ENCODE measurements at places on chromosomes 2 and 18.

DNA sequence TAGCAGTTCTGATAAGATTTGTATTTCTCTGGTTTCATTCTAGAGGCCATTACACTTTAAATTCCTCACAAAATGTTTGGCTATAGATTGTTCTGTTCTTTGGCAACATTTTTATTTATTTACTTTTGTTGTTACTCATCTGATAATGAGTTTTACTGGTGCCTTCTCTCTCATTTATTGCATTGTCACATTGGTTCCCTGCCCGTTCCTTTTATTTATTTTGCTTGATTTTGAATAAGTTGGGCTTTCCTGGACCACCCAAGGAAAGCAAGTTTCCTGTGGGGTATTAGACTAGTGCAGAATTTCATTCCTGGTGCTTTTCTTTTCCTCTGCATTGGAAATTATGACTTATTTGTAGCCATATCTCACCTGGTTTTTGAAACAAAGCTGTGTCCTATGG, 232.0 kb downstream of the SOCS6 start:
- no peak for DNase-seq

DNA sequence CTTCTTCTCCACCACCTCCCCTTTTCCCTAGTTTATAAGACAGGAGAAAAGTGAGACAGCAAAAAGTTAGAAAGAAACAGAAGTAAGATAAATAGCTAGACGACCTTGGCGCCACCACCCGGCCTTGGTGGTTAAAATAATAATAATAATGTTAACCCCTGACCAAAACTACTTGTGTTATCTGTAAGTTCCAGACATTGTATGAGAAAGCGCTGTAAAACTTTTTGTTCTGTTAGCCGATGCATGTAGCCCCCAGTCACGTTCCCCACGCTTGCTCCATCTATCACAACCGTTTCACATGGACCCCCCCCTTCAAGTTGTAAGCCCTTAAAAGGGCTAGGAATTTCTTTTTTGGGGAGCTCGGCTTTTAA, 1.5 kb upstream of the BUB1 start:
- DNase-seq = peak; percentile 17

DNA sequence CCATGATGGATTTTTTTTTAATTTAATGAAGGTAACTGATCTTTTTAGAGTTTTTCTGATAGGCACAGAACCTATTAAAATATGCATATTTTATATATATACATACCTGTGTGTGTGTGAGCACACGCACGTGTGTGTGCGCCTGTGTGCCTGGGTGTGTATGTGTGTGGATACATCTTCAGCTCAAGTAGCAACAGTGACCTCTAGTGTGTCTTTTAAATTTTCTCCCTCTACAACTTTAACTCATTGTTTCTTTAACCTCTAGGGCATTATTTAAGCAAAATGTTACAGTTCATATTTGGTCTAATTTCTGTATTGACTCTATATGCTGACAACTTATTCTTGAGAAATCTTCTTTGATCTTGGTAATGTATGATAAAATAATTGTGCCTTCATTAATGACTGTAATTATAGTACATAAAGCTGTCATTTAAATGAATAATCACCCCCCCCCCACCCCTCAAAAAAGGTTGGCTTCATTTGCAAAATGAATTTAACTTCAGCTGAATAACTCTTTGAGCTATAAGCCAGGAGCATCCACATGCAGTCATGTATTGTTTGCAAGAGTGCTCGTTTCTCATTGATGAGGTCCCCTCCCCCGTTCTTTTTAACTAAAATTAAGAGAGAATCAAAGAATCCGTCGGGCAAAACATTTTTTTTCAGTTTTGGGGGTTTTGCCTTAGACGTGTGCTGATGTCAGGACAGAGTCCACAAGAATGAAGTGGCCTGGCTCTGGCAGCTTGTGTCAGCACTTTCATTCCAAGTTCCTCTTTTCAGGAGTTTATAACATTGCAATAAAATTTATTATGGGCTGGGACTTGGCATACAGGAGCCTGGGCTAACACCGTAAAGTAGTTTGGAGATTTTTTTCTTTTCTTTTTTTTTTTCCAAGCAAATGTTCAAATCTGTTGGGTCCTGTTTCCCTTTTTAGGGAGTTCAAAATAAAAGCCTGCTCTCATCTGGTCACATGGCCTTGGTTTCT, 80.0 kb downstream of the ETAA1 start:
- peak; percentile 55 for DNase-seq

DNA sequence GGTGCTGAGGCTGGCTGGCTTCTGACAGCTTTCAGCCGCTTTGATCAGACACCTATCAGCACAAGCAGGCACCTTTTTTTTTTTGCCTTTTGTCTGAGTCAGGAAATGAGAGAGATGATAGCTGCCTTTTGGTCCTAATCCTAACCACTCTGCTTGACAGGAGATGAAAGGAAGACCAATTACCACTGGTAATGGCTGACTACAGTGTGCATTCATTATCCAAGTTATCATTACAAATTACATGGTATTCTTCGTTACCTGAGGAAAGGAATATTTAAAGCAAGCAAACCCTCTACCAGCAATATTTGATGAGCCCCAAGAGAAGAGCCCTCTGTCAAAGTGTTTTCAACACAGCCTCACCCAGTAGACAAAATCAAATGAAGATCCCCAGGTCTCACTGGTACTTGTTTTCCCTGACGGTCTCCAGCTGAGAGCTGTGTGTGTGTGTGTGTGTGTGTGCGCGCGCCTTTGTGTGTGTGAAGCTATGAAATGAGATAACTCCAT, 925.7 kb downstream of the DCDC2C start:
- DNase-seq = no peak

- no peak for DNase-seq
These were observed 135.7 kb upstream of the NDUFV2 start for GRCh38 chr18:8966821-8967220.

- no peak for DNase-seq
These were observed 21.8 kb downstream of the TRIP12 start for GRCh38 chr2:229900012-229900411.

- no peak for DNase-seq
These were observed 2.1 kb upstream of the OTX1 start for GRCh38 chr2:63048367-63049171.

DNA sequence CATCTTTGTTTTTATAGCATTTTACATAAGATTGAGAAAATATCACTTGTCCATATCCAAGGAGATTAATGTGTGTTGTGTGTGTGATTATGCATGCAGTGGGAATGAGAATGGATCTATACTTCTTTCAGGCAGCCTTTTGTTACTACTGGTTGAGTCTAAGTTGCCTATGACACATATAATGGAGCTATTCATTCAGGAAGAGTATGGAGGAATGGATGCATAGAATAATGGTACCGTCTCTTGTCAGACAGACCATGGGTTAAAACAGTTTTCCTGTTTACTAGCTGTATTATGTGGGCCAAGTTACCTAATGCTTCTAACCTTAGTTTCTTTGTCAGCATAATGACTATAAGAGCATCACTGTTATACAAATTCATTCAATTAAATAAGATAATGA, 155.4 kb upstream of the KYNU start:
- no peak for DNase-seq

DNA sequence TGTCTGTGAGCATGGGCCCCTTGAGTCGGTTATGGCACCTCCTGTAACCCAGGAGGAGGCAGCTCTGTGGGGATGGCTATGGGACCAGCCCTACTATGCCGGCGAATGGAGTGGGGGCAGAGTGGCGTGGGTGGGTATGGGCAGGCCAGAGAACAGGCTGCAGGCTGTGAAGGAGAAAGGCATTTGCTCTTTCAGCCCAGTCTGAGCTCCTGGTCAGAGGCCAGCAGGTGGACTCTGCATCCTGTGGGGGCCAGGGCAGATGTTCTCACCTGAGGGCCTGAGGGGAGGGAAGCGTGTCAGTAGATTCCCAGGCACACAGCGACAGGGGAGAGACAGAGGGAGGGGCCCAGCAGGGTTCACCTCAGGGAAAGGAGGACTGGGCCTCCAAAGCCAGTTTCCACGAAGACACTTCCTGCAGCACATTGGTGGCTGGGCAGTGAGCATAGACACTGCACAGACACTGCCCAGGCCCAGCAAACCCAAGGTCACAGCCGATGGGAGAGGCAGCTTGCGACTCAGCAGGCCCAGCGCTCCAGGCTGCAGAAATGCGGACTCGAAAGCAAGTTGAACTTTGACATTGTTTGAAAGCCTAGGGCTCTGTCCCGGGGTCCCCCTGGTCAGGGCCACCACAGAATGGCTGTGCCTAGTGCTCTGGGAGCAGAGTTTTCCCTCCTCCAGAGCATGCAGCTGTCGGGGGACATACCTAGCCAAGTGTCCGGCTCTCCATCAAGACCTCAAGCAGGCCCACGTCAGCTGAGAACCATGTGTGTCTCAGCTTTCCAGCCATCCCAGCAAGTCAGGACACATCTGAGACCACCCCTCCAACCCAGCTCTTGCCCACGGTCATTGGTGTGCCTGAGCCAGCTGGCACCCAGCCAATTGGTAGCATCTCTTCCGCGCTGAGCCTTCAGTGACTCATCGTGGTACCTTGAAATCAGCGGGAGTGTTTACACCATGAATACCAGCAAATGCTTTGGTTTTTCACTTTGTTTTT, 53.8 kb downstream of the TGOLN2 start:
- peak; percentile 88 for DNase-seq

DNA sequence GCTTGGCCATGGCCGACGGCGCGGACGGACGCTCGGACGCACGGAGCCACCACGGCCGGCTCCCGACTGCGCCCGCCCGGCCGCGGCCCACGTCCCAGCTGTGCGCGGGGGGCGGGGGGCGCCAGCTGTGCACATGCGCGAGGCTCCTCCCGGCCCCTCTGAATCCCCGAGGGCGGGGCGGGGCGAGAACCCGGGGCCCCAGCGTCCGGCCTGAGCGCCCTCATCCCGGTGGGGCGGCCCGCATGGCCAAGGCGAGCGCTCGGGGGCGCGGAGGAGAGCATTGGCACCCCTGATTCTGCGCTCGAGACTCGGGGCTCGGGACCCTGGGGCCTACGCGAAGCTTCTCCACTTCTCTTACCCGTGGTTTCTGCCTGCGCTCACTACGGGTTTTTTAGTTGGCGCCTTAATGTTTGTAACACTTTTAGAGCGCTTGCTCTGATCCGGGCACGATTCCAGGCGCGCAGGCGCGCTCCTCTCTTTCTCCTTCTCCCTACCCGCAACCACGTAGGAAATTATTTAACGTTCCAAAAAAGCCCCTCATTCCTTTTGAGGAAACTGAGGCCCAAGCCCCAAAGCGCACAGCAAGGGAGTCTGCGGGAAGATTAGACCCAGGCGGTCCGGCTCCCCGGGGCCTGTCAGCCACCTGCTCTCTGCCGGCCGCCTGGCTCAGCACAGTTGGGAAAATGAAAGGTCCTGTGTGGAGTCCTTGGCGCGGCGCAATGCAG, at the start of gene PXDN:
PXDN (minus strand) TSS at position 70 of the 725 bp plus-strand sequence; CDS start at position 10, 60 bp downstream.
- DNase-seq = peak; percentile 74

DNA sequence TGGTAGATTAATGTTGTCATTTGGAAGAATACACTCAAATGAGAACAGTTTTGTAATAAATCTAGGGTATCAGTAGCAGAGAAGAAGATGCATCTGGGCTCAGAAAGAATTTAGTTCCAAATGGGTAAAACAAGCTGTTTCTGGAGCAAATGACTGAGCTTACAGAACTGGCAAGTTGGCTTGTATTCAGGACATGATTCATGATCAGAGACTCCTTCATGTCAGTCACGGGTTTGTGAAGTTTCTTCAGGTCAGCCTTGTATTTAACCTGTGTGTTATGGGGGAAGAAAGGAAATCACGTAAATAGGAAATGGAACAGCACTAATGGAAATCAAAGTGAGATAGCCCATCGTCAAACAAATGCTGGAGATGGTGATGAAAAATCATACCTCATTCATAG, 109.1 kb downstream of the RIF1 start:
- peak; percentile 12 for DNase-seq

GRCh38 chr2:234344012-234344411, 152.9 kb downstream of the ARL4C start:
- DNase-seq = no peak

DNA sequence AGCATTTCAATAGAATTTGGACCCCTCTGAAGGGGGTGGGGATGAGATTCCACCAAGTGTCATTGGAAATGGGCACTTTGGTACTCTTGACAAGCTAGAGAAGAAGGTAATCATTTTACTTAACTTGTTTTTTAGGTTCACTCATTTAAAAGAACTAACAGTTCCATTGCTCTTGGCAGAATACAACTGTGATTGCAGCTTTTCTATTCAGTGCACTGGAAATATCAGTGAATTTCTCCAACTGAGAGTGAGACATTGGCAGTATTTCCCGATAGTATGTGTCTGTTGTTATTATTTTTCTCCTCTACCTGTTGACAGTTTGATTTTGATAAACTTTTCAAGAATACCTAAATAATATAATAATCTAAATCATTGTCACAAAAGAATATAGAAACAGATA, 1356.7 kb upstream of the NXPH2 start:
- no peak for DNase-seq

GRCh38 chr18:3623769-3624545, 174.0 kb downstream of the TGIF1 start:
- DNase-seq = peak; percentile 98

- DNase-seq = no peak
These were observed 717.9 kb upstream of the SLC8A1 start for GRCh38 chr2:41169744-41170143.

DNA sequence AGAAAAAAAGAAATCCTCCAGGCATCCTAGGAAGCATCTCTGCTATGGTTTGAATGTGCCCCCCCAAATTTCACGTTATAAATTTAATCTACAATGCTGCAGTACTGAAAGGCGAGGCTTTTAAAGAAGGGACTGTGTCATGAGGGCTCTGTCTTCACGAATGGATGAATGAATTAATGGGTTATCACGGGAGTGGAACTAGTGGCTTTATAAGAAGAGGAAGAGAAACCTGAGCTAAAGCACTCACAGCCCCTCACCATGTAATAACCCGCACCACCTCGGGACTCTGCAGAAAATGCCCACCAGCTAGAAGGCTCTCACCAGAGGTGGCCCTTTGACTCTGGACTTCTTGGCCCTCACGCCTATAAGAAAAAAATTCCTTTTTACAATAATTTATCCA, 27.6 kb downstream of the RNU4ATAC start:
- no peak for DNase-seq

DNA sequence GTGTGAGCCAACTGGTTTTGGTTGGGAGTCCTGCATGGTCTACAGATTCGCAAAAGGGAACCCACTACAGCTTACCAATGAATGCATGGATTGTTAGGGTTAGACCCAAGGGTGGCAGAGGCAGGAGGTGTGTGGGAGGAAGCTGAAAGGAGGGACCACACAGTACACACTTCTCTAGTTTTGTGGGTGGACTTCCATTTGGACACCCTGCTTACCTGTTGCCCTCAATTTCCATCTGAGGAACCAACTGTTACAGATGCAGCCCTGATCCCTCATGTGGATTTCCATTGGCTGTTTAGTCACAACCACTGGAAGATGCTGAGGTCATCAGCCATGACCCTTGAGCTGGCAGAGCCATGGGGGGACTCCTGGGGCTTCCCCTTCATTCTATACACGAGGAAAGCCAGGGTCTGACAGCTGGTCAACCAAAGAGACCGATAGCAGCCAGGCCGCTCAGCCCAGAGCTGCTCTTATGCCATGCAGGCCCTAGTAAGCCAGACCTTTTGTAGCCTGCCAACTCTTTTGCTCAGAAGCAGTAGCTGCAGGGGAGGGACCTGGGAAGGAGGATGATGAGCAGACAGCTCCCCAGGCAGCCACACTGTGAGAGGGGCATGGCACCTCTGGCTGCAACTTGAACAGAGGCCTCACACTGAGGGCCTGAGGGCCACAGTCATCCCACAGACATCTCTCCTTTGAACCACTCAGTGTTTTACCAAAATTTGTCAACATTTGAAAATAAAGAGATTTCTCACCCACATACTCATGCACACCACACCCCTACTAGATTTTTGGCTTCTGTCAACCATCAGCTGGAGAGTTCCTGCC, 162.1 kb downstream of the SETBP1 start:
- no peak for DNase-seq

- no peak for DNase-seq
These were observed 84.6 kb downstream of the RAB31 start for GRCh38 chr18:9792565-9793245.
